LHCN-M2 (cell line): ENCODE measurements at places on chromosomes 11 and 22. TPM values are rescaled to one million over a fixed set of nuclear protein-coding genes. Genes with fewer than 3 reads are reported as not detected.

- peak; percentile 87 for DNase-seq
Observed at GRCh38 chr11:118911880-118912741, 13.6 kb downstream of the BCL9L start.

DNA sequence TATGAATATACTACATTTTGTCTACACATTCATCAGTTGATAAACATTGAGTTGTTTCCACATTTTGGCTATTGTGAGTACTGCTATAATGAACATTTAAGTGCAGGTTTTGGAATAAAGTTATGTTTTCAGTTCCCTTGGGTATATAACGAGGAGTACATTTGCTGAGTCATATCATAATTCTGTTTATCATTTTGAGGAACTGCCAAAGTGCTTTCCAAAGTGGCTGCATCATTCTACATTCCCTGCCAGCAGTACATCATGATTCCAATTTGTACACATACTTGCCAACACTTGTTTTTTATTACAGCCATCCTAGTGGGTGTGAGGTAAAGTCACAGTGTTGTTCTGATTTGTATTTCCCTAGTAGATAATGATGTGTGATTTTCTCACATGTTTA is 1458.6 kb upstream of the TENM4 start:
- DNase-seq = no peak

GRCh38 chr22:44192098-44192815 is 11.5 kb downstream of the PARVG start:
- no peak for DNase-seq

GRCh38 chr22:41969110-41969646 is at the start of gene SEPTIN3:
Gene SEPTIN3 (plus strand): TSS chr22:41969443. CDS start chr22:41971493, 2,050 bp downstream.
- DNase-seq = no peak

DNA sequence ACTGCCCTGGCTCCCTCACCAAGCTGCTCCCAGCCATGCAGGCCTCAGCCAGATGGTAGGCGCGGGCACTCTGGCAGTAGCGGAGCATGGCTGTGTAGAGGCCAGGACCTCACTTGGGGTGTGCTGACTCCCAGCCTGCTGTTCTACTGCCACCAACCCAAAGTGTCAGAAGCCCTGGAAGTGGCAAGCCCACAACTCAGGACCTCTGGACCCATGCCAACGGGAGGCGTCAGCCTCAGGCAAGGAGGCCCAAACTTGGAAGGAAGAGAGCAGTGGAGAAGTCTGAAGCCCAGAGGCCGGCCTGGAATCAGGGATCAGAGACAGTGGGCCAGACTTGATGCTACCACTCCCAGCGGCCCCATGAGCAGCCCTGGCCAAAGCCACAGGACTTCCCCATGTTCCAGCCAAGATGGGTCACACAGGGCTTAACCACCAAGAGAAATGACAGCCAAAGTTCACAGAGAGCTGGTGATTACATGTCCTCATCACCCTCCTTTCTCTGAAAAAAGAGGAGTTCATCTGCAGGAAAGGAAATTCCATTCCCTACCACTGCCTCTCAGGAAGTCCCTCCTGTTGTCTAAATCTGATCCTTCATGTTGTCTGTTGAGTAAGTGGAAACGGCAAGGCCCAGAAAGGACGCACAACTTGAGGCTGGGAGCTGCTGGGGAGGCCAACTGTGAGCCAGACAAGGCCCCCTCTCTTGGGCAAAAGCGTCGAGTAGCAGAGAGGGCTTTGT is 4.4 kb downstream of the ARRB1 start:
- no peak for DNase-seq

- DNase-seq = no peak
Observed at GRCh38 chr11:62404901-62405300, 13.9 kb upstream of the SCGB1A1 start.

- no peak for DNase-seq
Observed at GRCh38 chr11:64900263-64900678, 16.7 kb downstream of the ATG2A start.

GRCh38 chr22:30193031-30193775 is 53.4 kb downstream of the LIF start:
- no peak for DNase-seq

DNA sequence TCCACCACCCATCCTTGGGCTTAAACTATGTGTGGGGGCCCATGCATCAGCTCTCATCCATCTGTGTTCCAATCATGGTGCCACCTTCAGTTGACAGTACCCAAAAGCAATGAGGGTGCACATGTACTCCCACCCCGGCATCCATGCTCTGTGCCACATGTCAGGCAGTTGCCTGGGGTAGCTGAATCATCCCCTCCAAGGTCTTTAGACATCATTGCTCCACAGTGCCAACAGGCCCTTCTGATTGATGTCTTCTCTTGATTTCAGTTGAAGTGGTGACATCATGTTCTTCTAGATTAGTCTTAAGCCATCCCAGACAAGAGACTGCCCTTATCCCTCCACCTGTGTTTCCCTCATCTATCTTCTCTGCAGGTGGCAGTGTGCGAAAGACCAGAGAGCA is 42.5 kb downstream of the TMPRSS5 start:
- peak; percentile 60 for DNase-seq

DNA sequence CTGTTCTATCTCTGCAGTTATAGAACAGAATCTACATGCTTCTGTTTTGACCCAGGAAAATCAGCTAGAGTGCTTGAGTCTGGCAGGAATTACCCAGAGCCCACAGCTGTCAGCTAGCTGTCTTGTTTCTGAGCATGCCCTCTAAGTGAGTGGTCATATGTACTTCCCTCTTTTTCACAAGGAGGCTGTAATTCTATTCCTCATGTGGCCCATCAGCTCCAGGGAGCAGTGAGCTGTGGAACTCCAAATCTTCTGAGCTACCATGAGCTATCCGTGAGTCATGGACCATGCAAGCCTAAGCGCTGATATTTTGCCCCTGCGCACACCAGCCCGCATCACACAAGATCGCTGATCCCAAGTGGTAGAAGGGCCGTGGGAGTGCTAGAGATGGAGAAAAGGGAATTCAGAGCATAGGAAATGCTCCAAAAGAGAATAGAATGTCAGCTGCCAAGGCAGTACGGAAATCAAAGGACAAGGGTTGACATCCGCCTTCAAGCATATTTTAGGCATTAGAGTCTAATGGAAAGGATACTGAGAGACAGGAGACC is 5.4 kb downstream of the FJX1 start:
- peak; percentile 98 for DNase-seq

DNA sequence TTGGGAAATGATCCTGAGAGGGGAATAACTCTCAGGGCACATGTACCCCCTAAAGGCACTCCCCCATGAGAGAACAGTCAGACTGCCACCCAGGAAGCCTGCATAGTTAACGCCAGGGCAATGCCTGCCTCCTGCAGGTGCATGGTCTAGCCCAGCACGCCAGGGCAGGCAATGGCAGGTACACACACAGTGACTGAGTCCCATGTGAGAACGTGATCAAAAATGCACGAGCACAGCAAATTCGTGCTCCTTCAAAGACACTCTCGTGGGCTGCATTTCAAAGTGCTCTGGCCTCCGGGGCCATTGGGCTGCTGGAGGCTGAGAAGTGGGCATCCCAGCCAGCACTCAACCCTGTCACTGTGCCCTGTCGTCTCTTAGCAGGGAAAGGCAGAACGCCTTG is 79.7 kb downstream of the SHANK2 start:
- no peak for DNase-seq

Gene PGA5
- 1.5 and 2.0 TPM in 2 replicates for total RNA-seq

Gene TTLL8
- total RNA-seq = not detected in 2 replicates

Gene AASDHPPT
- 64.5 and 74.6 TPM in 2 replicates for total RNA-seq

Gene P2RY2
- not detected in 2 replicates for total RNA-seq

Gene EHF
- not detected in 2 replicates for total RNA-seq

Gene CD3D
- total RNA-seq = not detected in 2 replicates

Gene FAM111B
- 37.0 and 38.9 TPM in 2 replicates for total RNA-seq

Gene PARVA
- total RNA-seq = 49.6 and 55.7 TPM in 2 replicates

Gene ALDH3B1
- total RNA-seq = 59.0 and 60.2 TPM in 2 replicates
